ENCODE measurements at places on chromosomes 4 and X. TPM values are rescaled to one million over a fixed set of nuclear protein-coding genes. Genes with fewer than 3 reads are reported as not detected.

The EGF gene
- 0.79 TPM for total RNA-seq

The CACNA1F gene
- total RNA-seq = 0.19 TPM

The TRIM60 gene
- total RNA-seq = 1.1 TPM

The OPRPN gene
- total RNA-seq = not detected

The KLHL34 gene
- total RNA-seq = 0.31 TPM

The CITED1 gene
- total RNA-seq = 593 TPM

- no peaks in the 10 kb centered on the region for H3K27me3 ChIP-seq
- no peaks in the 10 kb centered on the region for H3K36me3 ChIP-seq
- no peaks in the 10 kb centered on the region for H3K4me1 ChIP-seq
- DNase-seq = no peak
- H3K27ac ChIP-seq = no peak overlapping the region
Measured at GRCh38 chr4:177052211-177052934, 257.3 kb upstream of the NEIL3 start.

- no peaks in the 10 kb centered on the region for H3K36me3 ChIP-seq
- no peaks in the 10 kb centered on the region for H3K27me3 ChIP-seq
- H3K27ac ChIP-seq = no peak overlapping the region
- no peak overlapping the region for H3K4me3 ChIP-seq
- no peaks in the 10 kb centered on the region for H3K4me1 ChIP-seq
Measured at GRCh38 chrX:134727363-134727762, 69.1 kb upstream of the PLAC1 start.

- H3K27ac ChIP-seq = peak overlapping the region; percentile 71
- peak; percentile 85 for DNase-seq
- H3K4me3 ChIP-seq = no peak overlapping the region
- H3K4me1 ChIP-seq = no peaks in the 10 kb centered on the region
- H3K27me3 ChIP-seq = no peaks in the 10 kb centered on the region
Measured at GRCh38 chr4:38752941-38753806, 29.6 kb downstream of the TLR10 start.

GRCh38 chr4:139642364-139642763 lies 23.3 kb upstream of the MGST2 start:
- no peak for DNase-seq
- H3K4me1 ChIP-seq = no peaks in the 10 kb centered on the region
- no peak overlapping the region for H3K27ac ChIP-seq
- H3K27me3 ChIP-seq = no peaks in the 10 kb centered on the region
- no peak overlapping the region for H3K4me3 ChIP-seq
- H3K36me3 ChIP-seq = no peaks in the 10 kb centered on the region

GRCh38 chr4:19416146-19416545 lies 835.6 kb upstream of the SLIT2 start:
- no peak overlapping the region for H3K4me3 ChIP-seq
- H3K36me3 ChIP-seq = no peaks in the 10 kb centered on the region
- H3K27ac ChIP-seq = no peak overlapping the region
- no peaks in the 10 kb centered on the region for H3K27me3 ChIP-seq
- H3K4me1 ChIP-seq = no peaks in the 10 kb centered on the region

GRCh38 chrX:136322064-136322463 lies 21.3 kb downstream of the ADGRG4 start:
- no peak for DNase-seq
- H3K36me3 ChIP-seq = no peaks in the 10 kb centered on the region

- H3K36me3 ChIP-seq = no peaks in the 10 kb centered on the region
- H3K27me3 ChIP-seq = no peaks in the 10 kb centered on the region
- H3K27ac ChIP-seq = peak overlapping the region; percentile 86
- H3K4me1 ChIP-seq = no peaks in the 10 kb centered on the region
- DNase-seq = peak; percentile 15
- H3K4me3 ChIP-seq = peak overlapping the region; percentile 66
Measured at GRCh38 chrX:75273483-75273882, 402 bp upstream of the UPRT start.
